ENCODE measurements at places on chromosomes 1 and 21.

- no peaks in the 10 kb centered on the region for H3K36me3 ChIP-seq
- peak; percentile 22 for DNase-seq
- no peak overlapping the region for H3K4me3 ChIP-seq
- H3K4me1 ChIP-seq, result peaks cover 11% of the 10 kb centered on the region
- no peaks in the 10 kb centered on the region for H3K27me3 ChIP-seq
- no peak overlapping the region for H3K27ac ChIP-seq
Measured at GRCh38 chr1:208083715-208084085, 160.5 kb downstream of the PLXNA2 start.

- no peak for DNase-seq
- no peak overlapping the region for H3K27ac ChIP-seq
- H3K27me3 ChIP-seq, result no peaks in the 10 kb centered on the region
- no peaks in the 10 kb centered on the region for H3K4me1 ChIP-seq
Measured at GRCh38 chr1:242023805-242024204, 24.9 kb upstream of the MAP1LC3C start.

DNA sequence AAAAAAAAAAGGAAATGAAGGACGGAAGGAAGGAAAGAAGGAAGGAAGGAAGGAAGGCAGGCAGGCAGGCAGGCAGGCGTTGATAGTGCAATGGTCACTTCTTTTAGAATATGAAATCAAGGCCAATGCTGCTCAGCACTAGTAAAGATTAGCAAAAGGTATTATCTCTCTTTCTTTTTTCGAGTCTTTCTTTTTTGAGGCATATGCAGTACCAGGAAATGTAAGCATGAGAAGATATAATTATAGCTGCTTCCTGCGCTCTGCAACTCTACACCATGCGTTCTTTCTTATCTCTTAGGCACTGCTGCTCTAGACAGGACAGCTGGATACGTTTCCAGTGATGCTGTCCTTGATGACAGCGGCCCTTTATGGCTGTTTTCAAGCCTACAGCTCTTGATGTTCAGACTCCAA lies 1512.5 kb upstream of the B3GALT2 start:
- no peaks in the 10 kb centered on the region for H3K4me1 ChIP-seq
- no peak for DNase-seq
- H3K36me3 ChIP-seq, result no peaks in the 10 kb centered on the region
- no peak overlapping the region for H3K27ac ChIP-seq
- no peak overlapping the region for H3K4me3 ChIP-seq
- H3K27me3 ChIP-seq, result no peaks in the 10 kb centered on the region

DNA sequence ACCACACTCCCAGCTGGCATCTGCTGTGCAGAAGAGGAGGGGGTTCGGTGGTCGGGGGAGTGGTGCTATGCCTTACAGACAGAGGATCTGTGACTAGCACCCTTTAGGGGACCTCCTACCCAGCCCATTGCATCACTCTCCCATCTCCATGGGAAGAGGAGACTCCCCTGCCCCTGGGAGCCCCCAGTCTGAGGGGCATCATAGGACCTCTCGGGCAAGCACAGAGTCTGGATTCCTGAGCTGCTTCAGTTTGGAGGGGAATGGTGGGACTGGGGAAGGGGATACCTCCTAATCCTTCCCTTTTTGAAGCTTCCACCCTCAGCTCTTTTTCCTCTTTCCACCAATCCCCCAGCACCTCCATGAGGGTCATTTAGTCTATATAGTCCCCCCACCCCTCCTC lies 1.4 kb downstream of the INSRR start:
- H3K27me3 ChIP-seq, result peaks cover 97% of the 10 kb centered on the region
- no peak for DNase-seq
- H3K4me1 ChIP-seq, result peaks cover 12% of the 10 kb centered on the region
- H3K36me3 ChIP-seq, result no peaks in the 10 kb centered on the region

DNA sequence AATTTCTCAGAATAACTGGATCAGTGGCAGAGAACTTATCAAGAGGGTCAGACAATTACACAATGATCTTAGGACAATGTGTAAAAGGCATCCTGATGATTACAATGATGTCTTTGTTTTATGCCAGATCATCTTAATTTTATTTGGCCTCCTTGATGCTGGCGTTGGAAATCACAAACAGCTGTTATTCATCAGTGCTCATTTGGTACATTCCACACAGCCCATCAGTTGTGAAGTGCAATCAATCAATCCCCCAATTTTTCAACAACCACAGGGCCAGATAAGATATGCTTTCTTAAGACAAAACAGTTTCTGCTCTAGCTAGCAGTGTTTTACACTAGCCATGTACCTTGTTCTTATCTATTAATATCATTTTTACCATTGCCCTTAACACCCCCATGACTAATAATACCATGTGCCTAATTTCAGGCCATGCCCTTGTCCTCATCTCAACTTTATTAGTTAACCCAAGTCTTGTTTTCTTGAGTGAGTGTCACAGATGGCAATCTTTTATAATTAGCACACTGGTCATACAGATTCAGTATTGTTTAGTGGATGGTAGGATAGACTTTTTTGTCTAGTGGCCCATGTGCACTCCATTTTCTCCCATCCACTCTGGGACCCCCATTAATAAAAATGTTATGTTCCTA lies 40.8 kb upstream of the COL24A1 start:
- no peak overlapping the region for H3K27ac ChIP-seq
- H3K4me1 ChIP-seq, result peaks cover 16% of the 10 kb centered on the region
- no peaks in the 10 kb centered on the region for H3K27me3 ChIP-seq
- DNase-seq, result no peak
- H3K4me3 ChIP-seq, result no peak overlapping the region

- no peak overlapping the region for H3K4me3 ChIP-seq
- DNase-seq, result no peak
Measured at GRCh38 chr1:27157194-27157593, 2.3 kb upstream of the SLC9A1 start.

GRCh38 chr1:109927911-109928321 lies 17.3 kb downstream of the CSF1 start:
- no peaks in the 10 kb centered on the region for H3K27me3 ChIP-seq
- no peaks in the 10 kb centered on the region for H3K36me3 ChIP-seq
- no peak overlapping the region for H3K4me3 ChIP-seq
- H3K4me1 ChIP-seq, result peaks cover 10% of the 10 kb centered on the region
- DNase-seq, result no peak
- no peak overlapping the region for H3K27ac ChIP-seq

- no peak overlapping the region for H3K27ac ChIP-seq
- no peak overlapping the region for H3K4me3 ChIP-seq
- DNase-seq, result no peak
- H3K27me3 ChIP-seq, result no peaks in the 10 kb centered on the region
Measured at GRCh38 chr1:43671626-43672330, 21.8 kb downstream of the KDM4A start.

- H3K36me3 ChIP-seq, result no peaks in the 10 kb centered on the region
- H3K4me3 ChIP-seq, result no peak overlapping the region
- DNase-seq, result no peak
- no peaks in the 10 kb centered on the region for H3K27me3 ChIP-seq
- no peak overlapping the region for H3K27ac ChIP-seq
Measured at GRCh38 chr1:157240495-157241184, 102.4 kb upstream of the ETV3 start.

- DNase-seq, result no peak
- H3K27ac ChIP-seq, result no peak overlapping the region
- H3K4me3 ChIP-seq, result peak overlapping the region; percentile 91
- H3K4me1 ChIP-seq, result peaks cover 22% of the 10 kb centered on the region
- no peaks in the 10 kb centered on the region for H3K27me3 ChIP-seq
- no peaks in the 10 kb centered on the region for H3K36me3 ChIP-seq
Measured at GRCh38 chr1:200671235-200671786, 1.6 kb upstream of the DDX59 start.

DNA sequence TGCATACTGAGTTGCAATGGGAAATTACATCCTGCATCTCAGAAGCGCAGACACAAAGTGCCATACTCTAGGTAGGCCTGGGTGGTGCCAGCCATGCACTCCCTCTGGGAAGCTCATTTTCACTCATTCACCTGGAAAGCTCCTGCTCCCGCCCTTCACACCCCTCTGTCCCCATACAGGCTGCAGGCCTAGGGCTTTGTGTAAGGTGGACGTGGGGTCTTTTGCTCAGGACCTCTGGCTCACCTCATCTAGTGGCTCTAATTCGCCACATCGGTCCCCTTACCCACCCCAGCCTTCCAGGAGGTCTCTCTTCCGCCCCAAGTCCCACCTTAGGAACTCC lies 751 bp downstream of the MRPS15 start:
- peak overlapping the region; percentile 99 for H3K4me3 ChIP-seq
- no peak for DNase-seq
- peak overlapping the region; percentile 96 for H3K27ac ChIP-seq
- peaks cover 12% of the 10 kb centered on the region for H3K4me1 ChIP-seq
- H3K36me3 ChIP-seq, result peaks cover 12% of the 10 kb centered on the region
- H3K27me3 ChIP-seq, result peaks cover 38% of the 10 kb centered on the region

- no peaks in the 10 kb centered on the region for H3K36me3 ChIP-seq
- no peak for DNase-seq
- H3K27ac ChIP-seq, result no peak overlapping the region
- H3K4me3 ChIP-seq, result peak overlapping the region; percentile 51
- peaks cover 22% of the 10 kb centered on the region for H3K27me3 ChIP-seq
Measured at GRCh38 chr1:156690675-156691036, 13.4 kb upstream of the NES start.

DNA sequence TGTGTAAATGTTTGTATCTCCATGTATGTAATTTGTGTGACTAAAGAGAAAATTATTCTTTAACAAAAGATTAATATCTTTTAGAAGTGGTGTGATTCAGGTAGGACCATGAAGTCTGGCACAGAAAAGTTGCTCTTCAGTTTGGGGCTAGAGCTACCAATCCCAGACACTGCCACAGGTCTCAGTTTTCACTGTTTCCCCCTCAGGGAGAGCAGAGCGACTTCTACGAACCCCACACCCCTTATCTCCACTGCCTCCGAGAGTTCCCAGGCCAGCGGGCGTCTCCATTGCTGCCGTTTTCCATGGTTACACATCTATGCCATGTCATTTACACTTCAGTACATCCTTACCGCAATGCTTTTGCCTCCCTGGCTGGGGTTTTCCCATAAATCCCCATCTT lies 93.0 kb upstream of the SMYD2 start:
- DNase-seq, result peak; percentile 31
- peak overlapping the region; percentile 62 for H3K4me3 ChIP-seq
- no peaks in the 10 kb centered on the region for H3K36me3 ChIP-seq
- H3K27ac ChIP-seq, result no peak overlapping the region
- peaks cover 50% of the 10 kb centered on the region for H3K27me3 ChIP-seq

DNA sequence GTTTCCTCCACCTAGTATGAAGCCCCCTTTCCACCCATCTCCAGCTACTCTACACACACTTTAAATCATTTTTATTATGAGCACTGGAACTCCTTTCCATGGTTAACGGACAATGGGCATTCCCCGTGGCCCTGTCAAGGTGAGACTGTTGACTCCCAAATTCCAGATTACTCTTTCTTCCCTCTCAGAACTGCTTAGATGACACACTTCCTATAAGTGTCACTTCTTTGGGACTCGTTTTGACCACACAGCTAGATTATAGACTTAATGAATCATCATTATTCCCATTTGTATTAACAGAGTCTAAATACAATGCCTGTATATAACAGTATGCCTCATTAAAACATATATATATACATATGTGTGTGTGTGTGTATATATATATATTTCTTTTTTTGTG lies 215.1 kb downstream of the BRINP3 start:
- no peaks in the 10 kb centered on the region for H3K36me3 ChIP-seq
- H3K4me1 ChIP-seq, result no peaks in the 10 kb centered on the region
- H3K27me3 ChIP-seq, result no peaks in the 10 kb centered on the region

DNA sequence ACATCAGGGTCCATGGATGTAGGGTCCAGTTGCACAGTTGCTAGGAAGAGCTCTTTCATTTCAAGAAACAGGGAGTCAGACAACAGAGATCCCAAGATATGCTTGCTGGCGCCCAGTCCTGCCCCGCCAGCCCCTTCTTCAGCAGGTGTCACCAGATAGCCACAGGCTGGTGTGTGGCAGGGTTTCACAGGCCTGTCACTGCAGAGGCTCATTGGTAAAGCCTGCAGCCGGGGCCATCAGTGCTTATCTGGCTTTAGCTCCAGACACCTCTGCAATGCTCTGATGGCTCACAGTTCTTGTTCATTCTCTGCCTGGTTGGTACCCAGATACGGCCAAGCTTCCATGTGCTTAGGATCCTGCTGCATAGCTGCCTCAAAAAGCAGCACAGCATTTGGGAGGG lies 12.4 kb upstream of the ZNF124 start:
- DNase-seq, result no peak
- H3K27me3 ChIP-seq, result no peaks in the 10 kb centered on the region
- peaks cover 11% of the 10 kb centered on the region for H3K36me3 ChIP-seq
